ENCODE measurements at places on chromosomes 11 and 22.
A peak's percentile ranks its signal among the peaks of the same experiment; 100 is the strongest.

GRCh38 chr22:40053460-40053859, 58.7 kb downstream of the FAM83F start:
- no peak for DNase-seq

GRCh38 chr11:83241291-83241946, 44.7 kb downstream of the CCDC90B start:
- DNase-seq: no peak

GRCh38 chr22:30048681-30049080, 31.6 kb upstream of the HORMAD2 start:
- no peak for DNase-seq

DNA sequence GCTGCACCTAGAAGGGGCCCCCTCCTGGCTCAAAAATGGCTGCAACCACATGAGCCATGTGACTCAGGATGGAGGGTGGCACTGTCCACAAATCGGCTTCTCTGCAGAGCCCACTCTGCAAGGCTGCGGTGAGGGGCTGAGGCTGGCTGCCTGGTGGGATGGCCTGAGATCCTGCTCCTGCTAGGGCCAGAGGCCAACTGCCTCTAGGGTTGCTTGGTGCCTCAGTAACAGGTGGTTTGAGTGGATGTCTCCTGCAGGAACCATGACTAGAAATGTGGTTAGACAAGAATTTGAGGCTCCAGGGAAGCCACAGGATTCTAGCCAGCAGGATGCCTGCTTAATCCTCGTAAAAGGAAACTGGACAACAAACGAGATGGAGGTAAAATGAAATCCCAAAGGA, 17.1 kb downstream of the PATZ1 start:
- DNase-seq: no peak

- DNase-seq: peak; percentile 79
These were observed 50.9 kb upstream of the CDON start for GRCh38 chr11:126113515-126113957.

- DNase-seq: no peak
These were observed 910.2 kb downstream of the OPCML start for GRCh38 chr11:132621976-132622580.

DNA sequence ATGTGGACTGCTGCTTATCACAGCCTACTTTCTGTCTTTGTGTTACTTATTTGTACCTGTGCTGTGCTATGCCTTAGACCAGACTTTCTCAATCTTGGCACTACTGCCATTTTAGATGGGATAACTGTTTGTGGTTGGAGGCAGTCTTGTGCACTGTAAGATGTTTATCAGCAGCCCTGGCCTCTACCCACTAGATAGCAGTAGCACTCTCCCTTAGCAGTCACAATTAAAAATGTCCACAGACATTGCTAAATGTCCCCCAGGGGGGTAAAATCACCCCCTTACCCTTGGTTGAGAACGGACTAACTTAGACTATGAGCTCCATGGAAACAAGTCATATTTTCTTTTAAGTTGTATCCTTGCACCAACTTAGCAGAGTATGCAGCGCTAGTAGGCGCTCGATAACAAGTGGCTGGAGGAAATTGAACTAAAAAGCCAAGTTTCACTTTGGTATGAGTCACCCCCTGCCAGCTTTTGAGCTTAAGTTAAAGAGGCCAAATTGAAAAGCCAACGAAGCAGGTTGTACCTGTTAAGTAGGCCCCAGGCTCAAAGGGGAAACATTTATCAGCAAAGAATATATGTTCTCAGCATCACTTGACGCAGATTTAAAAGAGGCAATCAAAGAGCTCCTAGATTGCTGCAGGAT, 304.8 kb upstream of the SORL1-AS1 start:
- no peak for DNase-seq

GRCh38 chr22:19353363-19354131, 62.0 kb upstream of the CLTCL1 start:
- DNase-seq: no peak

GRCh38 chr11:118406599-118407166, 5.3 kb downstream of the ATP5MG start:
- DNase-seq: peak; percentile 3

DNA sequence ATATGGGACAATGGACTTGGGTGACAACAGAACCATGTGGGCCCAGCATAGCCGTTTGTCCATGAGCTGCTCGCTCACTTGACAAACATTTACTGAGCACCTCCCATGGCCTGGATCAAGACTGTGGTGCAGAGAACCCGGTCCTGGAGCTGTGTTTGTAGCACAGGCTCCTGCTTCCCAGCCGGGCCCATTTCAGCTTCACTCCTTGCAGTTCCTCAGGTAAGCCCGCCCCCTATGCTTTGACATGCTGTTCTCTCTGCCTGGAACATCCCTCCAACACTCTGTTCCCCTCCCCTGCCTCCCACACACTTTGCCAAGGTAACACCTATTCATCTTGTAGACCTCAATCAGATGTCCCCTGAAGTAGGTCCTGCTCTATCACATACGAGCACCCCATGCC, 19.3 kb upstream of the IGSF22 start:
- DNase-seq: no peak

GRCh38 chr11:2913776-2914175, 15.4 kb downstream of the PHLDA2 start:
- DNase-seq: no peak

DNA sequence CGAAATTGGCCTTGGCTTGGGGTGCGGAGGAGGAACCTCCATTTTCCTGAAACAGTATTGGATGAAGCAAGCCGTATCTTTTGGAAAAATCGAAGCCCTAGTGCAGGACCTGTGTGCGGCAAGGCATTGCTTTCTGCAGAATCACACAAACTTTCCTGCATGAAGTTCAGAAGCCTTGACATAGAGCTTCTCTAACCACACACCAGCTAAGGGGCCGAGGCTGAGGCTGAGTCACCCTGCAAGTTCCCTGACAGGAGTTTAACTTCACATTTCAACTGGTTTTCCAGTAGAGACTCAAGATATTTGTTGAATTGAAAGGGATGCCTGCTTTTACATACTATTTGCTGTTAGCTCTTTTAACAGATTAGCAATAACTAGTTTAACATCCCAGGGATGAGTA, 67.8 kb downstream of the TCF20 start:
- DNase-seq: no peak

DNA sequence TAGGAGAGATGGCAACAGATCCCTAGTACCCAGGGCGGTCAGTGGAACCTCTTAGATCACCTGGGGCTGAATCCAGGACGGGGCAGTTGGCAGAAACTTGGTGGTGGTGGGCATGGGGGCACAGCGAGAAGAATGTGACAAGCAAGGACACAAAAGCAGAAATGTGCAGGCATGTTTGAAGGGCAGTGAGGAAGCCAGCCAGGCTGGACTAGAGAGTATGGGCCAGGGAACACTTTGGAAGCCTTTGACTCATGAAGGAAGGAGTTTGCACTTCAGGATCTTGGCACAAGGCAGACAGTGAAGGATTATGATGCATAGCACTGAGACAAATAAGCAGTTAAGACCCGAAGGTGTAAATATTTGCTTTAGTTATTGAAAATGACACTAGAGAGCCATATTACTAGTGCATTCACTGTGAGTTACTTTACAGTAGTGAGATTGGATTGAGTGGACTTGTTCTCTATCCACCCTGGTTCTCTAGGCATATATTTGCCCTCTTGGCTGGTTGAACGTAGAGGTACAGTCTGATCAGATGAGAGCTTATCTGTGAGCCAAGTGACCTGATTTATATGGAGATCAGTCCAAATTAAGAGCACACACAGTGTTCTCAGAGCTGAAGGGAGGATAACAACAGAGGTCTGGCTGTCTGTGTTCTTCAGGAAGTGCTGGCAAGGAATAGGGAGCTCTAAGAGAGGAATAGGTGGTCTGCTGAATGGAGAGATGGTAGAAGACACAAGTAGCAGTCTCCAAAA, 210.4 kb downstream of the SNX19 start:
- no peak for DNase-seq

- no peak for DNase-seq
These were observed 466.9 kb upstream of the LRRC4C start for GRCh38 chr11:41926339-41926738.

GRCh38 chr11:78834886-78835285, 260.2 kb upstream of the NARS2 start:
- no peak for DNase-seq

GRCh38 chr11:36350137-36350513, 54.0 kb downstream of the PRR5L start:
- no peak for DNase-seq

GRCh38 chr11:64074239-64074638, 38.5 kb downstream of the FLRT1 start:
- no peak for DNase-seq

DNA sequence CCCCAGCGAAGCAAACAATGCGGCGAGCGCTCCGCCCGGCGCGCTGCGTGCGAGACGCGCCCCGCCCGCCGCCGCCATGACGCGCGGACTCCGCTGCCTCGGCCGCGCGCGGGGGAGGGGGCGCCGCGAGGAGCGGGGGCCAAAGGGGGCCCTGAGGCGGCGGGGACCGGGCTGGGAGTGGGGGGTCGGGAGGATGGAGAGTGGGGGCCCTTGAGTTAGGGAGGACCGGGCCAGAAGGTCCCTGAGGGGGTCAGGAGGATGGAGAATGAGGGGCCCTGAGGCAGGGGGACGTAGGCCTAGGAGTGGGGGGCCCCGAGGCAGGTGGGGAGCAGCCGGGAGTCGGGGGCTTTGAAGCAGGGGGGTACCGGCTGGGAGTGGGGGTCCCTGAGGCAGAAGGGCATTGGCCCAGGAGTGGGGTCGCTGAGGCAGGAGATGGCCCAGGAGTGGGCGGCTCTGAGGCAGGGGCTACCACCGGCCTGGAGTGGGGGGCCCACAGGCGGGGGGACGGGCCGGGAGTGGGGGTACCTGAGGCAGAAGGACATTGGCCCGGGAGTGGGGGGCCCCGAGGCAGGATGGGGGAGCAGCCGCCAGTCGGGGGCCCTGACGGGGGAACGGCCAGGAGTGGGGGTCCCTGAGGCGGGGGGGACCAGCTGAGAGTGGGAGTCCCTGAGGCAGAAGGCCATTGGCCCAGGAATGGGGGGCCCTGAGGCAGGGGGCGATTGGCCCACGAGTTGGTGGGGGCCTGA, at the start of gene BRD1:
TSS of gene BRD1 (minus strand) at position 21 of the 746 bp plus-strand sequence. CDS start 3,556 bp downstream, outside the sequence.
- DNase-seq: no peak

DNA sequence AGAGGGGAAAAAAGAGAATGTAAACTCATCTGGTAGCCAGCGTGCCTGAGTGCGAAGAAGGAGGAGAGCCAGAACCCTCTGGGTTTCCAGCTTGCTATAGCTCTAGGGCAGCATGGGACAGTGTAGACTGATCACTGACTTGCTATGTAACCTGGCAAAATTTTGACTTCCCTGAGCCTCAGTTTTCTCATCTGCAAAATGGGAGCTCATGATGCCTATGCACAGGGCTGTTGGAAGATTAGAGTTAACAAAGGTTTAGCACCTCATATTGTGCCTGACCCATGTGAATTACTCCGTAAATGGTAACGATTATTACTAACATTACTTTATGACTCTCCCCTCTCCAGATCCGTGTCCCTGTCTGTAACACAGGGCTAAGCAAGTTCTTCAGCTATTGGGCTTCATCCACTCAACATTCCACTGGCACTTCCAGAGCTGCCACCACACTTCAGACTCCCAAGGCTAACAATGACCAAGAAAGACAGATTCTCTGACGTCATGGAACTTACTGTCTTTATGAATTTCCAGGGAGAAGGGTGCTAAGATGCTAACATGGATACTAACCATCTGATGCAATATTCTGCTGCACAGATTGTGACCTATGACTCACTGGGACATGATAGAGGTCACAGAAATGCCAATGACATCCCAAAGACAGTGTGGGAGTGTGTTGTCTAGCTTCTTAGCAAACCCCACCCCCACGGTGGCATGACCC, 195.2 kb downstream of the TRIM29 start:
- no peak for DNase-seq

- no peak for DNase-seq
These were observed 157.0 kb upstream of the TIMP3 start for GRCh38 chr22:32644252-32645100.

- DNase-seq: peak; percentile 27
These were observed 115.6 kb upstream of the ZBED5 start for GRCh38 chr11:10973416-10973815.

DNA sequence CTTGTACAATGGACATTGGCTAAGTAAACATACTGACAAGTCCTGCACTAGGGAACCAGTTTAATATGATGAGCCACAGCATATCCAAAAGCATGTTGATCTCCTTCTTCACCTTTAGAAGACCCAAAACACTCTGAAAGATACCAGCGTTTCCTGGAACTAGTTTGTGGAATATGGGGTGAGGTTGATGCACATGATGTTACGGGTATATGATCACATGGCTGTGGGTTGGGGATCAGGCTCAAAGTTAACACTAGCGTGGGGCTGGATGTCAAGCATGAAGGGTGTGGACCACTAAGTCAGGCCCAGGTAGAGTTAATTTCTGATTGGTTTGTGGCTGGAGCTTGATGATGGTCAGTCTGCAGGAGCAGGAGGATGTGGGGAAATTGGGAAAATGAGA, 9.0 kb downstream of the IGLL5 start:
- no peak for DNase-seq

GRCh38 chr11:122632181-122632824, 23.2 kb upstream of the UBASH3B start:
- DNase-seq: no peak

- no peak for DNase-seq
These were observed 191.4 kb downstream of the TENM4 start for GRCh38 chr11:79249295-79249993.

DNA sequence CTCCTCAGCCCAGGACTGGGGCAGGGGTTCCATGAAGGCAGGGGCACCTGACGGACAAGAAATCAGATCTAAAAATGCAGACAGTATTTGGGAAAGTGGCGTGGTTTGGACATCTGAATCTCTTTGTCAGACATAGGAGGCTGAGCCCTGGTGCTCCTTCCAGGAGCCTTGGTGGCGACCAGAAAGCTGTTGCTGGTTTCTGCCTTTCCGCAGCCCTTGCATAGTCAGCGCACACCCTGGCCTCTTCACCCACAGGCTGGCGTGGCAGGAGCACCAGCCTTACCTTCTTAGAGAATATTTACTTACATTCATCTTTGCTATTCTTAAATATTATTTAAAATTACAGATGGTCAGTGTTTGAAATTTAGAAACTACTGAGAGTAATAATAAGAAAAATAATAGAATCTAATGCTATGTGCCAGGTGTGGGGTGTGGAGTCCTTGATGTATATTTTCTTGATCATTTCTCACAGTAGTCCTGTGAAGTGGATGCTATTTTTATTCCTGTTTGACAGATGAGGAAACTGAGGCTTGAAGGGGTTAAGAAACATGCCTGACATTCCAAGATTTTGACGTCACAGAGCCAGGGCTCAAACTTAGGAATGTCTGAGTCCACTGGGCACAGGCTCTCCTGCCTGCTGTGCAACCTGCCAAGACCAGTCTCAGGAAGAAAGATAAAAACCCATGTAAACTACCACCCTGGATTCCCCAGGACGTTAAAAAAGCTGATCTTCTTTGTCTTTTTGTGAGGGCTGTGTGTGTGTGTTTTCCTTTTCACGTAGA, 51.6 kb downstream of the TBC1D22A start:
- no peak for DNase-seq

Measured in NCI-H1694 (cell line).